ENCODE measurements at places on chromosomes 1 and 21.
A peak's percentile ranks its signal among the peaks of the same experiment; 100 is the strongest.

- no peak for DNase-seq
Observed at GRCh38 chr1:225852413-225853124, 29.6 kb downstream of the TMEM63A start.

DNA sequence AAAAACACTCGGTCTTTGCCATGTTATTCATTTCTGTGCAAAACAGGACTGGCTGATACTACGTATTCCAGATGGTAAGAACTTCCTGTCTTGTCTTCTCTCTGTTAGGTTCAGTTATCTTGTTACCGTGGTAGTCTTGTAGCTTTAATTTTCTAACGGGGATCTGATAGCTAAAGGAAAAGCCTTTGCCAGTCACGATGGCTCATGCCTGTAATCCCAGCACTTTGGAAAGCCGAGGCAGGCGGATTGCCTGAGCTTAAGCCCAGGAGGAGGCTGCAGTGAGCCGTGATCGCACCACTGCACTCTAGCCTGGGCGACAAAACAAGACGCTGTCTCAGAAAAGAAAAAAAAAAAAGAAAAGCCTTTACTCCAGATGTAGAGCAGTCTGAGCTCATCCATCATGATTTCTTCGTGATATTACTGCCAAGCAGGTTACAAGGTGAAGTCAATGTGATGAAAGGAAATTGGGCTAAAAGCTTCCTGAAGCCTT, 11.1 kb upstream of the MSTO1 start:
- no peak for DNase-seq

DNA sequence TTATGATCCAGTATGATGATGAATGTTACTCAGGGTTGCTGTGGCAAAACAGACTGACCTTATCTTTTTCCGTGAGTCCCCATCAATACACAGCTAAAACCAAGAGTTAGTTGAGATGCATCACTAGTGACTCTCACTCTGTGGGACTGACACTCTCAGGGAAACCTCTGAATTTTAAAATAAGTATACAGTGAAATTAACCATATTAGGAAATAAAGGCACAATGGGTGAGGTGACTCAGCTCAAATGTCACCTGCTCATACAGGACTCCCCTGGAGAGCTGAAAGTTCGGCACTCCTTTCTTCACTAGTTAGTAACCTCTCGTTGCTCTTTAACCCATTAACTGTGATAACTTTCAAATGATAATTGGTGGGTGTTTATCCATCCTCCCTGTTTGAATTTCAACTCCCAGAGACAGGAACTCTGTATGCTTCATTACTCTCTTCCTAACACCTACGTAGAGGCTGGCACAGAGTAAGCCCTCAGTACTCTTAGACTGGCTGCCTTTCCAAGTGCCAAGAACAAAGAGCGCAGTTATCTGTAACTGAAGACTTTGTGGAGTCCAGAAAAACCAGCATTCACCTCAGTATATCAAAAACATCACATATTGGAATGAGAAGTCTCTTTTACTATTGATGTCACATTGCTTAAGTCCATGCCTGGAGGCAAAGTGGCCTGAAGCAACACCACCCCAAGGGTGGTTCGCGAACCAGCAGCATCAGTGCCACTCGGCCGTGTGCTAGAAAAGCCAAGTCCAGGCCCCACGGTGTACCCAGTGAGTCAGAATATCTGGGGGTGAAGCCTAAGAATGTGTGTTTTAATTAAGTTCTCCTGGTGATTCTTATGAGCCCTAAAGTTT, 91.1 kb downstream of the NIBAN1 start:
- no peak for DNase-seq

GRCh38 chr1:181397845-181398244, 85.5 kb upstream of the CACNA1E start:
- DNase-seq, result no peak

- DNase-seq, result peak; percentile 7
Observed at GRCh38 chr1:57058652-57059501, 93.1 kb upstream of the C8B start.

DNA sequence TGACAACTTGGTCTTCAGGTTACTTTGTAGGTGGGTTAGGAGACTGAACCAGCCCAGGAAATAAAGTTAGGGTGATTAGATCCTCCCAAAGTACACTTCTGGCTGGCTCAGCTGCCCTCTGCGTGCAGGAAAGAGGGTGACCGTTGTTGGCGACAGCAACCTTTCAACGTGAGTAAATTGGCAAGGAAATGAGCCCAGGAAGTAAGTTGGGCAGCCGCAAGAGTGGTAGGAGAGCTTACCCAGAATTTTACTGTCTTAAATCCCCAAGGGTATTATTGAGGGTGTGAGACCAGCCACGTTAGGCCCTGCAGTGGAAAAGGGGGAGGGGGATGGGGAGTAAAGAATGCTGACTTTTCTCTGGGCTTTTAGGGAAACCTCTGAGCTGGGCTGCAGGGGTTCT, 1.6 kb downstream of the TENT5C start:
- no peak for DNase-seq

DNA sequence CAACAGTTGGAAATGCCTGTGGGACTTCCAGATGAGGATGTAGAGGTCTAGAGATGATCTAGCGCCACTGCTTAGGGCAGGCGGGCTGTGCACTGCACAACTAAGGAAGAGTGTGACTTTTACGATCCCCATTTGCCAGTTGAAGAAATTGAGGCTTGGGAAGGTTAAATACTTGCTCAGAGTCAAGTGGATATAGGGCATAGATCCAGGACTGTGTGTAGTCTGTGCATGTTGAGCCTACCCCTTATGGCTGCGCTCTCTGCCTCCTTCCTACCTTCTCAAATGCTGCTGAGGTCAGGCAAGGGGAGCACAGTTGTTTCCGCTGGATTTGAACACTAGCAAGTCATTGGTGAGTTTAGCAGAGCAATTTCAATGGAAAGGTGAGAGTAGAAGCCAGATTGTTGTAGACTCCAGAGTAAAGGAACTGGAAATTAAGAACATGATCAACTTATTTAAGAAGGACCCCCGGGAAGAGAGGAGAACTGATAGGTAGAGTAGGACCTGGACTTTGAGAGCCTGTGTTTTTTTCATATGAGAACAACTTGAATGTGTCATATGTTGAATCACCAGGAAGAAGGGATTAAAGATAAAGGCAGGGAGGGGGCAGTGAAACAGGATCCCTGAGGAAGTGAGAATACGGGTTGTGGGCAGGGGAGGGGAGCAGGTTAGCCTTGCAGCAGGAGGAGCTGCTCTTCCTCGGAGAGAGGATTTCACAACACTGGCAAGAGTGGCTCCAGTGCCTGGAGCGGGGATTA, 2.7 kb downstream of the CAPN2 start:
- no peak for DNase-seq

GRCh38 chr1:172277275-172277674, 143.2 kb upstream of the C1orf105 start:
- no peak for DNase-seq

- no peak for DNase-seq
Observed at GRCh38 chr1:32782086-32782485, 35.1 kb downstream of the YARS1 start.

- no peak for DNase-seq
Observed at GRCh38 chr1:15427280-15427666, 11.0 kb upstream of the CTRC start.

DNA sequence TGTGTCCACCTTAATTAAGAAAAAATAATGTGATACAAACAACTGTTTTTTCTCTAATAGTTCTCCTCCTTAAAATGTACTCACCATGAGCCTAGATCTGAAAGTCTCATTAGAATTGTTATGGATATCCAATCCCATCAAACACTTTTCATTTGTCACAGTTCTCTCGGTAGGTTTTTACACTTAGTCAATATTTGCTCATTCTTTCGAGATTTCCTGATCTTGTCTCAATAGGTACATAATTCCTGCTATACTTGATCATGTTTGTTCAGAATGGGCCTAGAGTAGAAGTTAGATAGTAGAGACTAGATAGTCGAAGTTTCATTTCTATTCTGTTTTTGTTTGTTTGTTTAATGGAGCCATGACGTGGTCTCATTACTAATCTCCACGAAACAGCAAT, 2005.7 kb downstream of the NCAM2 start:
- DNase-seq, result no peak

GRCh38 chr1:176177764-176178163, 29.3 kb downstream of the COP1 start:
- DNase-seq, result no peak

- DNase-seq, result peak; percentile 49
Observed at GRCh38 chr1:94801919-94802546, 18.1 kb upstream of the SLC44A3 start.

DNA sequence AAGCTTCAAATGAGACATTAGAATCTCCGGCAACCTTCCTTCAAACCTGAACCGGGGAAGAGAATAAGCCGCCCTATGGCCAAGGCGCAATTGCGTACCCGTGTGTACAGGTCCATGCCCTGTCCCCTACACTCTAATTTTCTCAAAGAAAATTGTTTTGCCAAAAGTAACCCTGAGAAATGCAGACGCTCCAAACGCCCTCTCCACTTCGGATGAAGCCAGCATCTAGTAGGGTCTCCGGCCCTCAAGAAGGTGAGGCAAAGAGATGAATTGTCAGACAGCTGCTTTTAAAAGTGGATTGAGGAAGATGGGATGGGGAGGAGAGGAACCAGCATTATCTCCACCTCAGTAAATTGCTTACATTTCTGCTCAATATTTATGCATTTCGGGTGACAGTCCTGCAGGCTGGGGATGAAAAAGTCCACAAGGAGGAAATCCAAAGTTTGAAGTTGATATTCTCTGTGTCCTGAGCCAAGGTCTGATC, 630 bp upstream of the LHX9 start:
- no peak for DNase-seq

- no peak for DNase-seq
Observed at GRCh38 chr21:39141502-39141901, 41.7 kb downstream of the PSMG1 start.

DNA sequence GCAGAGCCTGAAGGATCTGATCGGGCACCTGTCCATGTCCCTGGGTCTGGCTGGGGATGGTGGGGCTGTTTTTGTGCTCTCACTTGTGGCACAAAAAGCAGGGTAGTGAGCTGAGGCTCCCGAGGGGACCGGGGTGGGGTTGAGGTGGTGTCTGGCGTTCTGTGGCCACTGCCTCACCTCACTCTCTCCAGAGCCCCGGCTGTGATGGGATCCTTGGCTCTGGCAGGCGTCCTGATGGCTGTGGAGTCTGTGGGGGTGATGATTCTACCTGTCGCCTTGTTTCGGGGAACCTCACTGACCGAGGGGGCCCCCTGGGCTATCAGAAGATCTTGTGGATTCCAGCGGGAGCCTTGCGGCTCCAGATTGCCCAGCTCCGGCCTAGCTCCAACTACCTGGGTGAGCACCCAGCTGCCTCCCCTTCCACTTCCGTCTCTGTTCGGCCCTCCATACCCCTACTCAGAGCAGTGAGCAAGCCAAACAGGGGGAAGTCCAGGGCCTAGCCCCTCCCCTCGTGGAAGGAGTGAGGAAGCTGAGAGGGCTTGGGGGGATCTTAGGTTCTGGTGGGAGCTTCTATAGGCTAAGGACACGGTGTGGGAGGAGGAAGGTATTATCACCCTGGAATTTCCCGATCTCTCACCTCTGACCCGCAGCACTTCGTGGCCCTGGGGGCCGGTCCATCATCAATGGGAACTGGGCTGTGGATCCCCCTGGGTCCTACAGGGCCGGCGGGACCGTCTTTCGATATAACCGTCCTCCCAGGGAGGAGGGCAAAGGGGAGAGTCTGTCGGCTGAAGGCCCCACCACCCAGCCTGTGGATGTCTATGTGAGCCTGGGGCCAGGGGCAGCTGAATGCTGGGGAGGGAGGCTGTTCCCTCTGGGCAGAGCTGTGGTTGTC, 7.0 kb downstream of the ADAMTSL4 start:
- no peak for DNase-seq

DNA sequence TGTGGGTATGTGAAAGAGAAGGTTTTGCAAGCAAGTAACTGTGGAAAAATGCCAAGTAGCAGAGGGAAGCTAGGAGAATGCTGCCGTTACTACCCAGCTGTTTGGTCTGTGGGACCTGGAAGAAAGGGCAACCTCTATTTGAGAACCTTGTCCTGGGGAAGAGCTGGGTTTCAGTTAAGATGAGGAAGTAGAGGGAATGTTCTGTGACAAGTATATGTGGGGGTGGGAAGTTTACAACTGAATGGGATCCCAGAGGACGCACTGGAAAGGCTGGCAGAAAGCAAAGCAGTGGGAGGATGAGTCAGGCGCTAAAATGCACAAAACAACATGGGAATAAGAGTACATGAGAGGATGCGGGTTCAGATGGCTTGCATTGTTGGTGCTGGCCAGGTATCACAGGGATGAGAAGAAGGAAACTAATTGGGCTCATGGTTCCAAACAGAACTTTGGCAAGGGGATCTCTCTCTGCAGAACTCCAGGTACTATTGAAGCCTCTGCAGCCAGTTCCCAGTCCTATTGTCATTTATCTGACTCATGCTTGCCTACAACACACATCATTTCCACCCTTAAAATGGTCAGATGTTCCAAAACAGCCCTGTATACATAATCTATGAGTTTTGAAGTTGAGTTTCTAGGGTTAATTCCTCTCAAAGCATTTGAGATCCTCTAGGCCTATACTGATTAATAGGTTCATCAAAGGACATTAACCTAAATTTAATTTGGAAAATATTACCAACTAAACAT, 88.5 kb upstream of the VAV3 start:
- DNase-seq, result no peak

- no peak for DNase-seq
Observed at GRCh38 chr1:239831577-239832355, 259.9 kb upstream of the FMN2 start.

GRCh38 chr1:210089855-210090254, 142.7 kb upstream of the SERTAD4 start:
- no peak for DNase-seq

DNA sequence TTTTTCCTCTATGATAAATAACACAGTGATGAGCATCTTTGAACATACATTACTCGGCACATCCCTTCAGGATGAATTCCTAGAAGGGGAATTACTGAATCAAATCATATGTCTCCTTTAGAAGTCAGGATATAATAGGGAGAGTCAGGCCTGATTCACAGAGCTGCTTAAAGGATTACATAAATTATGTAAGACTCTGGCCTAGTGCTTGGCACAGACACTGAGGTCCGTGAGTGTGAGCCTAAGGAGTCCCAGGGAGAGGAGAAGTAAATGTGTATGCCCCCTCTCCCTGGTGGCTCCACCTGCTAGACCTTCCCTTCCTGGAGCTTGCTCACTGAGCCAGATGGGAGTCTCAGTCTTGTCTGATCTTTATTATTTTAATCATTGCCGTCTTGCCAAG, 8.6 kb upstream of the FOXE3 start:
- no peak for DNase-seq

DNA sequence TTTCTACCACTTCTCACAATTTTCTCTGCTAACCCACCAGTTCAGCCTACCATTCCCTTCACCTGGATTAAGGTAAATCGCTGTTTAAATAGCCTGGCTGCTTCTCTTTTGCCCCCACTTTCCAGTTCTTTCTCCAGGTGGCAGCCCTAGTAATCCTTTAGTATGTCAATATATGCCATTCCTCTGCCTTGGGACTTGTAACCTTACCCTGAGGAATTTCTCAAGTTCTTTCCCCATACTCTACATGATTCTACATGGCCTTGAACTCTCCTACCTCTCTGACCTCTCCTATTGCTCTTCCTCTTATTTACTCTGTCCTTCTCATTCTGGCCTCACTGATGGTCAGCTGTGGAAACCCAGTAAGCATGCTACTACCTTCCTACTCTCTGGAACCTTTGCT, 546.0 kb downstream of the PLA2G4A start:
- DNase-seq, result no peak
